ENCODE measurements at places on chromosomes 2 and 18.

- no peak for DNase-seq
Observed at GRCh38 chr2:20062615-20063545, 11.5 kb upstream of the LAPTM4A start.

DNA sequence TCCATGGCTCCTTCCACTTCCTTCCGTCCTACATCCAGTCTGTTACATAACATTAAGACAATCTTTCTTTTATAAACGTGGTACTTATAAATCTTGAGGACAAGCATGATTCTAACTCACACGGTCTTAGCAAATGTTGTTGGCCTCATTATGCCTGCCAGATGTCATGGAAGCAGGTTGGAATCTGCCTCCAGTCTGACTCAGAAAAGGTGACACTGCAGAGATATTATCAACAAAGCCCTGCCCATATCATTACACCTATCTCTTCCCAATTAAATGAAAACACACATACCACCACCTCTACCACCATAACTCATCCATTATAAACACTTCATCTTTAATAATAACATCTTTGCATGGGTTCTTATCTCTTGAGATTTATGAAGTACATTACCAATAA, 334.7 kb upstream of the CHAC2 start:
- no peak for DNase-seq

- DNase-seq: no peak
Observed at GRCh38 chr2:124178719-124179118, 153.6 kb downstream of the CNTNAP5 start.

- DNase-seq: no peak
Observed at GRCh38 chr2:28375742-28376631, 16.7 kb upstream of the FOSL2 start.

GRCh38 chr2:130768191-130768855, 13.0 kb downstream of the AMER3 start:
- DNase-seq: no peak

GRCh38 chr2:8602809-8603208, 79.0 kb upstream of the ID2 start:
- no peak for DNase-seq

DNA sequence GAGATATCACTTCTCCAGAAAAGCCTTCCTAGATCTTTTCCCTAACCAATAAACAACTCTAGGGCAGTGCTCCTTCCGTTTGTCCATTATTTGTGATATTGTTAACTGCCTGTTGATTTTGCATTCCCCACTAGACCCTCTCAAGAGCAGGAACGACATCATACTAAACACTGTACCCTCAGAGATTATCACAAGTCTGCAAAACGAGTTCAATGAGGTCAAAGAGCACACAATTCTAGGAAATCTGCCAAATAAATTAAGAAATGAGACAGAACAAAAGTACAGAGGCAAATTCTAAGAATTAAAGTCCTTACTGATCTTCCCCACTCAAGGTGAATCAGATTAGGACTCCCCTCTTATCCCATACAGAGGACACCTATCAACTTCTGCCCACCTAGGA, 7.6 kb downstream of the RTTN start:
- no peak for DNase-seq

- no peak for DNase-seq
Observed at GRCh38 chr18:57737400-57738060, 65.6 kb downstream of the ATP8B1 start.

- no peak for DNase-seq
Observed at GRCh38 chr2:132473174-132473883, 56.7 kb downstream of the GPR39 start.

DNA sequence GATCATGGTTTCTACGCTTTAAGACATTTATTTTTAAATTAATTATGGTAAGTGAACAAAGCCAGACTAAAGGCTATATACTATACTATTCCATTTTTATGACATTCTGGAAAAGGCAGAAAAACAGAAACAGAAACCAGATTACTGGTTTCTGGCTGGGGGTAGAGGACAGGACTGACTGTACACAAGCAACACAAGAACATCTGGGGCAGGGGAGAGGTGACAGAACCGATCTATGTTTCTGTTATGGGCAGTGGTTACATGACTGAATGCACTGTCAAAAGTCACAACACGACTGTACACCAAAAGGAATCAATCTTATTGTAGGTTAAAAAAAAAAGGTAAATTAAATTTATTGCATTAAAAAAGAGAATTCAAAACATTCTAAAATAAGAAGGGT, 64.7 kb downstream of the PTPN2 start:
- no peak for DNase-seq

- no peak for DNase-seq
Observed at GRCh38 chr2:8676191-8676920, 5.5 kb upstream of the ID2 start.

DNA sequence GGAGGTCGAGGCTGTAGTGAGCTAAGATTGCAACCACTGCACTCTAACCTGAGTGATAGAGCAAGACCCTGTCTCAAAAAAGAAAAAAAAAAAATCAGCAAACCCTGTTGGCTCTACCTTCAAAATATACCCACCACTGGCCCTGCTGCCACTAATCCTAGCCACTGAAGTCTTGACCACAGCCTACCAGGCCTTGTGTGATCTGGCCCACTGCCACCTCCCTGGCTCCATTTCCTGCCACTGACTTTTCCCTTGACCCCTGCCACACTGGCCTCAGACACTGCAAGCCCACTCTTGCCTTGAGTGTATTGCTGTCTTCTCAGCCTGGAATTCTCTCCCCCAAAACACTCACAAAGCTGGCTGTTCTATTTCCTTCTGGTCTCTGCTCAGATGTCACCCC, 33.7 kb downstream of the SH2D6 start:
- no peak for DNase-seq

DNA sequence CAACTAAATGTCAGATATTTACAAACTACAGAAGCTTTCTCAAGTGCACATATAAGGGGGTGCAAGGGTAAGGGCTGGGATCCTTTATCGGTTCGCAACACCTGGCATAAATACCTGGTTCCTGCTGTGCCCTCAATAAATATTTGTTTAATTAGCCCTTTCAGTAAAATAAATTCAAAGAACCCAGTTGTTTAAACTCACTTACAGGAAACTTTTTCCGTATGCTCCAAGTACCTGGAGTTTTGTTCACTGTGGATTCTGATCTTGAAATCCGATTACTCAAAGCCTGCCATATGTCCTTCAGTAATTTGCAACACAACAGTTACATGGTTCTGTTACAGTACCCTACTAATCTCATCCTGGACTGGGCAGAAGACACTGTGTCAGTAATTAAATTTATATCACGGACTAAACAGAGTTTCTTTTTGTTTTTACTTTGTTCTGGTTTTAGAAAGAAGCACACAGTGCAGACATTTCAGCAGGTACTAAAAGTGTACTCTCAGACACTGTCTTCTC, 36.9 kb downstream of the TBC1D8 start:
- no peak for DNase-seq

- no peak for DNase-seq
Observed at GRCh38 chr2:27717070-27717795, 53.5 kb downstream of the SLC4A1AP start.

DNA sequence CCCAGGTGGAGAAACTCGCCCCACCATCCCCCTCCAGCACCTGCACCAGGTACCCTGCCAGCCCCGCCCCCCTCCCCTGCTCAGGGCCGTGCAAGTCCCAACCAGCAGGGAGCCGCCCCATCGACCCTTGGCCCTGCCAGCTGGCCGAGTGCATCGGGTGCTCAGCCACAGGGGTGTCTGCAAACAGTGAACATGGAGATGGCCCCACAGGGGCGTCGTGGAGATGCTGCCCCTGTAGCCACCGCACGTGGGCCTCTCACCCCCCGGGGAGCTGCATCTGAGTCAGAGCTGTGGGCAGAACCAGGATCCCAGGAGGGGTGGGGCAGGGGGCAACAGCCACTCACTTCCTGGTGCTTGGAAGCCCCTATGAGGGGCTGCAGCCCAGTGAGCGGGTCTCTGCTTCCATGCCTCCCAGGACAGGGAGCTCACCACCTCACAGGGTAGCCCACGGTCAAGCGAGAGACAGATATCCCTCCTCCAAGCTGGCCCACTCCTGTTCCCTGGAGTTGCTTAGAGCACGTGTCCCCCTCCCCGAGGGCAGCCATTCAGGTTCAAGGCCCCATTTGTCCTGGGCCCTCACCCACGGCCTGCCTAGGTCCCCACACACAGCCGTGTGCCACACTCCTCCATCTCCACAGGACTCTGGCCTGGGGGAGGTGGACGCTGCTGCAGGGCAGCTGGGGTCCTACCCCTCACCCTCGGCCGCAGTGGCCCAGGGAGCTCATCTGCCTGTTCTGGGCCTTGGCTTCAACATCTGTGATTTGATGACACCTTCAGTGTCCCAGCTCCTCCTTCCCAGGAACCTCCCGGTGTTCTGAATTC, 1.1 kb upstream of the MAB21L4 start:
- no peak for DNase-seq

DNA sequence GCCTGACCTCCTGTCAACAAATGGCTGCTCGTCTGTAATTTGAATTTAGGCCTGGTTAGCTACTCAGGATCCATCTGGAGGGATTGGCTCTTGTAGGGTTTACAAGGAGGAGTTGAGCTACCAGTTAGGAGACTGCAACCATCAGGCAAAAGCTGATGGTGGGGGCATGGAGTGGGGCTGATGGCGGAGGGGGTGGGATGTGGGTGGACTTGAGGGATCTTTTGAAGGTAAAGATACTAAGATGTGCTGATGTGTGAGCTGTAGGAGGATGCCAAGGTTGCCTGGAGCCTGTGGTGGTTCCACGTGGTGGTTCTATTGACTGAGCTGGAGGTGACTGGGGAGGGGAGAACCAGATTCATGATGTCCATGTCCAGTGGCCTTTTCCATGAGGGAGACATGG, 240.7 kb downstream of the LPIN1 start:
- no peak for DNase-seq

- no peak for DNase-seq
Observed at GRCh38 chr2:152100961-152101360, 2.1 kb upstream of the CACNB4 start.

GRCh38 chr2:19746611-19747309, 155.0 kb downstream of the TTC32 start:
- DNase-seq: no peak

DNA sequence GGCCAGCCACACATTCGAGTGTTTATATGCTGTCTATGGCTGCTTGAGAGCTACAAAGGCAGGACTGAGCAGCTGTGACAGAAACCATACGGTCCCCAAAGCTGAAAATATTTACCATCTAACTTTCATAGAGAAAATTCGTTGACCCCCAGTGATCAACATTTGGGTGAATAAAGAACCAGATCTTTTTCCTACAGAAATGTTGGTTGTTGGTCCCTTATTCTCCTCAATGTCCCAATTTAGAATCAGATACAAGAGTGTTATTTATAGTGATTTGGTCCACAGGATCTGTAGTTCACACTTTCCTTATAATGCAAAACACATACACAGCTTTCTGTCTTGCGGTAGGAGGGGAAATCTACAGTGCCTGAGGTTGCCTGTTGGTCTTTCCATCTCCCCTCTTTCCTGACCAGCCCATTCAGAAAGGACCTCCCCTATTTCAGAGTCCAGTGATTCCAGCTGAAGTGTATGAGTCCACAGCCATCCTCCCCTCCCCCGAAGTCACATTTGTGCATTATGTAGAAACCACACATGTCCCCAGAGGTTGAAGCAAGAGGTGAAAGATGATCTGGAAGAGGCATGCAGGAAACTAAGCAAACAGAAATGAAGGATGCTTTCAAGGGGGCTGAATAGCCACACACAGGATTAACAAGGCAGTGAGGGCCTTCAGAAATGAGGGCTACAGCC, 61.9 kb downstream of the SPRED2 start:
- no peak for DNase-seq

DNA sequence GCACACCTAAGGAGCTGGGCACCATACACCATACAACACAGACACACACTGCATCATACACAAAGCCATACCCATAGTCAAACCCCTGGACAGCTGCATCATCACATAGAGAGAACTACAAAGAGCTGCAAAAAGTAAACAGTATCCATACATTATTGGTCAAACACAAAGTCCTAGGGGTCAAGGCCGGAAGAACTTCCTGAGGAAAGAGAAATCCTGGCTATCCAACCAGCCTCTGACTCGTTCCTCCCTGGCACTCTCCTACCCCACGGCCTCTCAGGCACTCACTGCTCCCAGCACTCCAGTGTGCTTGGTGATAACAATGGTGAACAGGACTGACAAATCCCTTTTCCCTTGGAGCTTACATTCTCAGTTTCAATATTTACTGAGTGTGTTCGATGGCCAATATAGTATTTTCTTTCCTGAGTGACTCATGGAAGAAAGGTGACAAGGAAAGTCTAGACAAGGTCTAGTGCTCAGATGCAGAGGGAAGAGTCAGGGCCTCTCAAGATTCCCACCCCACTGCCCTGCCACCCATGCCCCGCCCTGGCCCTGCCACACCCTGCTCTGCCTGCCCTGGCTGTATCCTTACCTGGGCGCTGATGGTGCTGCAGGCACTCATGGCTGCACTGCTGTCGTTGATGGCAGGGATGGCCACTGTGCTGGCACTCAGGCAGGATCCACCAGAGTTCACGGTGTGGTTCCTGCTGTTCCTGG, 3.4 kb downstream of the CFAP65 start:
- no peak for DNase-seq

GRCh38 chr18:72208920-72209676, 335.0 kb downstream of the CBLN2 start:
- no peak for DNase-seq

DNA sequence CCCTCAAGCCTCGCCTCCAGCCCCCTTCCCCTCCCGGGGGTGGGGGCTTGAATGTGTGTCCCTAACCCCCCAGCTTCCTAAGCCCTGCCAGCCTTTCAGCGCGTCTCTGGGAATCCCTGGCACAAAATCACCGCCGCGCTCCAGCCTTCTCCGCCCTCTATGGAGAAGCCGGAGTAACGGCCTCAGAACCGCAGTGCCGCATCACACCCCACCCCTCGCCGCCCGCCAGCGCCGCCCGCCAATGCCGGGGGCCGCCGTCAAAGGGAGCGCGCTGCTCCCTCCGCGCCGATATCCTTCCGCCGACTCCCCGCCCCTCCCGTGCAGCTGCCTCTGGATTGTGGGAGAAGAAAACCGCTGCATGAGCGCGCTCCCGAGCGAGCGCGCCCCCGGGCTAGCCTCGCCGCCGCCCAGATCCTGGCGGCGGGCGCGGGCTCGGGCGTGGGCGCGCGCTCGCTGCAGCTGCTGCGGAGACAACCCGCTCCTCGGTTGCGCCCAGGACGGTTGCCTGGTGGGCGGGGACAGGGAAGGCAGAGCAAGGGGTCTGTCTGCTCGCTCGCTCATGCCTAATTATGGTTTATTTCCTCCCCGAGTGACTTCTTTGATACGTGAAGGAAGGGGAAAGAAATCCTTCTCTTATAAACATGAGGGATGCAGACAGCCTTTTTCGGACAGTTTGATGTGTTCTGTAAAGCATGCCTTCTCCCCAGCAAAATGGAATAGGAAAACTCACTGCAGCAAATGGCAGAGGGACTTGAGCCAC, at the start of gene CCDC88A:
TSS of gene CCDC88A (minus strand) at position 178 of the 760 bp plus-strand sequence. CDS start 777 bp downstream, outside the sequence.
- peak; percentile 82 for DNase-seq

DNA sequence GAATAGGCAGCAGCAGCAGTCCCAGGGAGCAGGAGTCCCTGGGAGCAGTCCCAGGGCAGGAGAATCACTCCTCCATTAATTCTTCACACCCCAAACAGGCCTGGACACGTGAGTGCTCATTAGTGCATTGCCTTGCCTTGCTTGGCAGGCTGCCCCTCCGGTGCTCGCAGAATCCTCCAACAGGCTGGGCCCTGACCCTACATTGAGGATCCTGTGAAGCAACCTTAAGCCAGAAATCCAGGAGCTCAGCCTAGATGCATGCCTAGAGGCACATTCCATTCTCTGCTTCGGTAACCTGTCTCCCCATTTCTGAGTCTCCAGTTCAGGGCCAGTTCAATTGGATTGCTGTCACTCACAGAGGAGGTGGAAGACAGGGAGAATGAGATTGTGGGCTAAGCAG, 97.4 kb upstream of the LRATD1 start:
- no peak for DNase-seq
